ENCODE measurements at places on chromosomes 13 and 19.

DNA sequence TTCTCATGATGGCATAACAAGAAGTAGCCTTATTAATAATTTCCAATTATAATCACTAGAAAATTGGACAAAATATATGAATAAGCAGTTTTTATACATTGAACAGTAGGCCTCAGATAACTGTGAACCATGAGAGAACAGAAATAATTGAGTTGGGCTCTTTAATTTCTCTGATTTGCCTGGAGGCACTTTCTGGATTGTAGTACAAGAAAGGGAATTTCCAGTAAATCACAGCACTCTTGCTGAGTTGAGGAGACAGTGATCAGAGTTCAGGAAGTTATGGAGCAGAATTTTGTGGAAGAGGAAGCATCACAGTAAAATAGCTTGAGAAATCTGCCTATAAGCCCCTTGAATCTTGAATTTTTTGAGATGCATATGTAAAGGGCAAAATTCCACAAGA lies 216.2 kb downstream of the MAB21L1 start:
- no peak for DNase-seq

DNA sequence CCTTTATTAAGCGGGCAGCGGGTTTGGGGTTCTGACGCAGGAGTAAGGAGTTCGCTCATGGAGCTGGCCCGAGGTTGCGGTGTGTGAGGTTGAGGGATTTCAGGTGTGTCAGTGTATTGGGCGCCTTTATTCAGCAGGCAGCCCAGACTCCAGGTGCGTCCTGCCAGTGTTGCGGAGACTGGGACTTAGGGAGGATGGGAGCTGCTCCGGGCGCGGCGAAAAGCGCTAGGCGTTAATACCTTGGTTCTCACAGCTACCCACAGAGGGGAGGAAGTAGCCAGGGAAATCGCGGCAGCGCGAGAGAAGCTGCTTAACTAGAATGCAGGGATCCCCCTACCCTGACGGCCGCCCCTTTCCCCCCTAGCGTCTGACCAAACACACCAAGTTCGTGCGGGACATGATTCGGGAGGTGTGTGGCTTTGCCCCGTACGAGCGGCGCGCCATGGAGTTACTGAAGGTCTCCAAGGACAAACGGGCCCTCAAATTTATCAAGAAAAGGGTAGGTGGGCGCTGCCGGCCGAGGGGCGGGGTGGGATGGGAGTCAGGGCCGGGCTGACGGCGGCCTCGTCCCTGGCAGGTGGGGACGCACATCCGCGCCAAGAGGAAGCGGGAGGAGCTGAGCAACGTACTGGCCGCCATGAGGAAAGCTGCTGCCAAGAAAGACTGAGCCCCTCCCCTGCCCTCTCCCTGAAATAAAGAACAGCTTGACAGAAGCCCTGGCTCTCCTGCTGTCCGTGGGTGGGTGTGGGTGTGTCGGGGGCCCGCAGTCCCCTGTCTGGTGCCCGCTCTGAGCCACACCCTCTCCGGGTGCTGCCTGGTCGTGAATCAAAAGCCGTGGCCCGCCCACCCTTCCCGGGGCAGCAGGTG lies 1.1 kb downstream of the RPL36 start:
- no peak for DNase-seq

GRCh38 chr13:68439817-68440216 lies 1209.7 kb upstream of the PCDH9 start:
- no peak for DNase-seq

DNA sequence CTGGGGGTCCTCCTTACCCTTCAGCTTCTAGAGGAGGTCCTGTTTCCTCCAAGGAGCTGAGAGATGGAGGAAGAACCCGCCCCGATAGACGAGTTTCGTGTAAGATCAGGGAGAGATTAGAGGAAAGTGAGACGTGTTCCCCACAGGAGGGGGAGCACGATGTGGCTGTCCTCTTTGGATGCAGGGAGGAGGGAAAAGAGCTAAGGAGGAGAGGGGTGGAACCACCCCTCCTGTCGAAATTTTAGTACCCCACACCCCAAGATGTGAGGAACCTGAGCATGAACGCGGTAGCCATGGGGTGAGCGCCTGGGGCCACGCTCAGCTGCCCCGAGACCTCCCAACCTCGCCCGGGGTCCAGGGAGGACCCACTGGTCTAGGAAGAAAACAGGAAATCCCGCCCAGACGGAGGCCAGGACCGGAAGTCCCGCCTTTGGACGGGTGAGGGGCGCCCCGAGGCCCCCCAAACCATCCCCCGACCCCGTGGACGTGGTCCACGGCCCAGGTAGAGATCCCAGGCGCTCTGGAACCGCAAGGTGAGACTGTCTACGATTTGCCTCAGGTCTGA lies 1.2 kb downstream of the AKT1S1 start:
- peak; percentile 36 for DNase-seq

DNA sequence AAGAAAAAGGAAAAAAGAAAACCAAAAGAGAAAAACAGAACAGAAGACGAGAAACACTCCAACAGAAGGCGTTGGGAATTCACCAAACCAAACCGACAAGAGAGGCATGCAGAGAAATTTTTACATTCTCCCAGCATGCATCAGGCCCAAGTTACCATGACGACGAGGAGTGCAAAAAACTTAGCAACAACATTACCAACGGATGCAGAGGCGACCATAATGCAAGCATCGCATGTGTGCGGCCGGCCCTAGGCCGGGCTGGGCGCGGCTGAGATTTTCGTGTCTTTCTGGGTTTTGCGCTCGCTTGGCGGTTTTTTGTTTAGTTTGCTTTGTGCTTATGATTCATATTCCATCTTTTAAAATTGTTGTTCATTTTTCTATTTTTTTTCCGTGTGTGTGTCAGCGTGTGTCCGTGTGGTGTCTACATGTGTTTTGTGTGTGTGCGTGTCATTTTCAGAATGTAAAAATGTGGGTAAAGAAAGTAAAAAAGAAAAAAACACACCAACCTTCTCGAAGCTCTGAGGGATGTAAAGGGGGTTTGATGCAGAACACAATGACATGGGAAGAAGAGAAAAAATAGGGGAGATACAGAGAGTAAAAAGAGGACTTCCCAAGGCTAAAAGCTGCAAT lies 84.9 kb downstream of the PTPRS start:
- DNase-seq, result no peak

DNA sequence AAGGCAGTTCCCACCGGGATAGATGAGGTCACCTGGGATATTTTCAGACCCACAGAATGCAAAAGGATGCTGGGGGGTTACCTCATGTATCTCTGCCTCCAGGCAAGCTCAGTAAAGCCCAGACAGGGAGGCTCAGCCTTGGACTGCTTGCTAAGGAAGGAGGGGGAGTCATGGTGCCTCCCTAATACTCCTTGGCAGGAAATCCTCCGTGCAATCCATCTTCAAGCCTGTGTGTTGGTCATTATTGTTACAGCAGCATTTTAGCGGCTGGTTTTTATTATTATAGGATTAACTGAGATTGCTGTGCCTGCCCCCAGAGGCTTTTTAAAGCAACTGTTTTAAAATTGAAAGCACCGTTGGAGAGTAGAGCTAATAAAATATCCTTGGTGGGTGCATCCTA lies 188.5 kb upstream of the UBL3 start:
- no peak for DNase-seq

DNA sequence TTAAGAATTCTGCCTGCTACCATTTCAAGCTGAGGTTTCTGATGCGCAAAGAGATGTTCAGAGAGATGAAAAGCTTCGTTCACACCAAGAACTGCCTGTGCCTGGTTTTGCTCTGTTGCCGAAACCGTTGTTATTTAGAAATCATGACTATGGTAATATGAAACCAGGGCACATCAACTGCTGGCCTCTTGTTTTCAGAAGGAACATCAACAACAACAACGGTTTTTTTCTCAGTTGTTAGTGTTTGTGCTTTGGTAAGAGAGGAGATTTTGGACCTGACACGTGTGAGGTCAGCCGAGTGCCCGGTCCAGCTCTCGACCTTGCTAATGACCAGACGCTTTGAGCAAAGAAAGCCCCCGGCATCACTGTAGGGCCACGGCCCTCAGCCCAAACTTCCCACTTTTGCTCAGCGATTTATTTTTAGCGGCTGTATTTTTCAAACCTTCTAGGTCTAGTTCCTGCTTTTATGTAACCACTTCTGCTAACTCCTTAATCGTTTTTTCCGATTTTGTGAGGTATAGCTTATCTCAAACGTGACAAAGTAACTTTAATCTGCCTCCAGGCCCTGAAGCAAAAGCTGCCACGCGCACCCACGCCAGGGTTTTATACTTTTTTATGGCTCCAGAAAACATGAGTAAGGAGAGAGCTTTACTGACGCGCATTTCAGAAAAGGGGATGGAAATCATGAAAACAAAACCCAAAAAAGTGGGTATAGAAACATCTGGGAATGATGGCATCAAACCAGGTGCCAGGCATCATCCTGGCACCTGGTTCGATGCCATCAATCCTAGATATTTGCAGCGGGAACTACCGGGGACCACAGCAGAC lies 42.0 kb downstream of the KLF2 start:
- no peak for DNase-seq

DNA sequence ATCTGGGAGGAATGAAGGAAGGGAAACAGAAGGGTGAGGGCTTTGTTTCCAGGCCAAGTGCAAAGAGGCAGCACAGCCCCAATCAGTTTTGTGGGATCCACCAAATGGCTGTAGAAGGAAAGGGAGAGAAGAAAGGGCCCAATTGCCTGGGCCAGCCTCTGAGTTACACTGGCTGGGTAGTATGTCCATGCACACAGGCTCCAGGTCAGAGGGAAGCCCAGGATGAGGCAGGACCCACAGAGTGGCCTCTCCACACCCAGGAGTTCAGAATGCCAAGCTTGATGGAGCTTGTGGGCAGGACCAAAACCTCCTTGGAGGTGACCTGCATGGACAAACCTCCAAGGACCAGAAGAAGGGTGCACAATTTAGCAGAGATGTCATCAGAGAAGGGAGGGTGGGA lies 178.2 kb upstream of the TSHZ3 start:
- no peak for DNase-seq

GRCh38 chr19:16017138-16017490 lies 59.2 kb upstream of the TPM4 start:
- DNase-seq, result no peak

DNA sequence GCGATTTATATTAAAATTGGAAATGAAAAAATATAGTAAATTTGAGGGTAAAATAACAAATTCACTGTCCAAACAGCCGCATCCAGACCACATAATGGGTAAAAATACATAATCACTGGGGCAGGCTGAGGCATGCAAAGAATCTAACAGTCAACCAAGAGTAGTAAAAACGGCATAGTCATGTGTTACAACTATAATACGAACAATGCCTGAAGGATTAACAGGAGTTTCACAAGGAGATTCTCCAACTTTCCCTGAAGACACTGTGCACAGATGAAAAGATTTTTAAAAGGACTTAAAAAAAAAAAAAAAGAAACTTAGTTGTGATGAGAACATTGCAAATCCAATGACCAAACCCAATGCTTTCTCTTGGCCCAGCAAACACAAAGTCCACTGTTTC lies 20.4 kb upstream of the ATXN8OS start:
- DNase-seq, result no peak

- DNase-seq, result no peak
Observed at GRCh38 chr13:30696278-30697176, 38.8 kb upstream of the ALOX5AP start.

DNA sequence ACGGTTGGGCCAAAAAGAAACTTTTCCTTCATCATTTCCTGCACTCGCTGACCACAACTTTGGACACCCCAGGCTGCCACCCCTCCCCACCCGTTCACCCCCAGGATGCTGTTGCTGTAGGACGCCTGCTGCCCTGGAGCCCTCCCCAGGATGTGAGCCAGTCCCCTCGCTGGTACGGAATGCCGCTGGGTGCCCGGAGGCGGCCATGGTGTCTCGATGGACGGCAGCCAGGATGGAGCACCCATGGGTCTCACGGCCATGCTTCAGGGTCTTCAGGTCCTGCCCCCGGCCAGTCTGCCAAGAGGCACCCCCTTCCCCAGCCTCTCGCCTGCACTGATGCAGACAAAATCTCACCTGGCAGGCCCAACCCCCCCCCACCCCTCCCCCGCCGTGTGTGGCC lies 15.4 kb upstream of the CSNK1G2 start:
- DNase-seq, result no peak

DNA sequence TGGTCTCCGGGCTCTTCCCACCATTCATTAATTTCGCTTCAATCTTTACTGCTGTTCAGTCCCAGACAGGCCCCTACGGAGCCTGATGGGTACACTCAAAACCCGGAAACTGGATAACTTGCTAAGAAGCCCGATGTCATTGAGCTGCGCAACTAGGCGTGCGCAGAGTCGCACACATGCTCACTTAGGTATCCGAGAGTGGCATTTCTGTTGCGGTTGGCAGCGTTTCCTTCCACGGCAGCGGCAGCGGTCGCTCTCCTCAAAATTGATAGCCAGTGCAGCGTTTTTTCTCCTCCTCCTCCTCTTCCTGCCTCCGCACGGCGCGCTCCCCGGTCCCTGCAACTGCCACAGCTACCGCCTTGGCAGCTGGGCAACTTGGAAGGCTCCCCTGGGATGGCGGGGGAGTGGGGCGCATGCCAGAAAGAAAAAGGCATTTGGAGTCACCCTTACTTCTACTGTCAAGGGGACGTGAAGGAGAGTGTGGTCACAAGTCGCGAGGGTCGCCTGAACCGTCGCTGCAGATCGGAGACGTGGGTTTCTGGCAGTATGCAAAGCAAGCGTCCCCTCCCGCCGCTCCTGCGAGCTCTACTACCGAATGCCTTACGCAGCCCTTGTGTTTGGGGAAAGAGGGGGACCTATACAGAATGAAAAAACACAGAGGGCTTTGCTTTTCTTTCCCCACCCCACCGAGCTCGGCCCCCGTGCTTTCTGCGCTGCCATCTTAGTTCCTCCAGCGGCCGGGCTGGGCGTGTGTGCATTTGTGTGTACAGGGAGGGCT lies 2.4 kb upstream of the MYCBP2 start:
- DNase-seq, result peak; percentile 71

DNA sequence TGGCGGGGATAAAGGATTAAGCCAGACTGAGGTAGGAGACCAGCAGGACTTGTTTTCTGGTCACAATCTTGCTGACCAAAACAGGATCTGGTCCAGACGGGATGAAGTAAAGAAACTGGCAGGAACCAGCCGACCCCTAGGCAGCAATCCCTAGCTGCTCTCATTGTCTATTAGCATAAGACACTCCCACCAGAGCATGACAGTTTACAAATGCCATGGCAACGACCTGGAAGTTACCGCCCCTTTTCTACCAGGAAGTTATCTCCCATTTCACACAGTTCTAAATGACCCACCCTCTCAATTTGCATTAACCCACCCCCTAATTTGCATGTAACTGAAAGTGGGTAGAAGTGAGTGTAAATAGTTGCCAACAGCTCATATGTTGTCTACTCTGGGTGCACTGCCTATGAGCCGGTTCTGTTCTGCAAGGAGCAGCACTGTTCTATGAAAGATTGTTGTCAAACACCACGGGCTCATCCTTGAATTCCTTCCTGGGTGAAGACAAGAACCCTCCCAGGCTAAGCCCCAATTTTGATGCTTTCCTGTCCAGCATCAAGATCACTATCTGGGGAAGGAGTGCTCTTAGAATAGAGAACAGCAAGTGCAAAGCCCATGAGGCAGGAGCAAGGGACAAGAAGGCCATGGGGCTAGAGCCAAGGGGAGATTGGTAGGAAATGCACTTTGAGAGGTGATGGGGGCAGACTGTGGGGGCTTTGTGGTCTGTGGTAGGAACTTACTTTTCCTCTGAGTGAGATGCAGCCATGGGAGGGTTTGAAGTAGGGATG lies 13.9 kb upstream of the FBXO27 start:
- no peak for DNase-seq
